ENCODE measurements at places on chromosomes 5 and 9.

DNA sequence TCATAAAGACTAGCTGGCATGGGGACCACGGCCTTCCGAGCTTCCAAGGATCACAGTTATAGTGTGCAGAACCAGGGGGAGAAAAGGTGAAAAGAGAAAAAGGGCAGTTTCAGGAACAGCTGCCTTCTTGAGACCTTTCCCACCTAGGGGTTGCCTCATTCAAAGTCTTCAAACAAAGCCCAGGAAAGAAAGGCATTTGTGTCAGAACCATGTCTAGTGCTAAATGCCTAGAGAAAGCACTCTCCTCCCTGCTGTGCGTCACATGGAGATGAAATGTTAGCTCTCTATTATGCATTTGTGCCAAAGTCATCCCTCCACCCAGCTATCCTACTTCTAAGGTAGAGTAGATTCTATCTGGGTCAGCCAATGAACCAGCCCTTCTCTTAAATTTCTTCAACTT is 1037.3 kb upstream of the WWC1 start:
- no peak for DNase-seq

- no peak for DNase-seq
These were observed 86.0 kb upstream of the PLPP1 start for GRCh38 chr5:55620766-55621160.

DNA sequence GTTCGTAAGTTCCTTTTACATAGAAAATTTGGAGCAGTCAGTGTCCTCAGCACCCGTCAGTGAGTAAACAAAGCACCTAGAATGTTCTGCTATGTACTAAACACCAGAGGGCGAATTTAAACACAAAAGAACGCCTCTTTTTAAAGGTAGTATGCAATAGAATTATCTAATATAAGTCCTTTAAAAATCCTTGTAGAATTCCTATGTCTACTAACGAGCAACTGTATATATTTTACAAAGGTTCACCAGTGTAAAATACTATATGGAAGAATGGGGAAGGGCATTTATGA is 499 bp upstream of the TMEM232 start:
- no peak for DNase-seq

- no peak for DNase-seq
These were observed 8.5 kb downstream of the AMBP start for GRCh38 chr9:114069476-114070187.

GRCh38 chr5:68315679-68316271 is 100.2 kb downstream of the PIK3R1 start:
- no peak for DNase-seq

GRCh38 chr5:150783422-150783928 is 4.9 kb downstream of the SMIM3 start:
- no peak for DNase-seq

DNA sequence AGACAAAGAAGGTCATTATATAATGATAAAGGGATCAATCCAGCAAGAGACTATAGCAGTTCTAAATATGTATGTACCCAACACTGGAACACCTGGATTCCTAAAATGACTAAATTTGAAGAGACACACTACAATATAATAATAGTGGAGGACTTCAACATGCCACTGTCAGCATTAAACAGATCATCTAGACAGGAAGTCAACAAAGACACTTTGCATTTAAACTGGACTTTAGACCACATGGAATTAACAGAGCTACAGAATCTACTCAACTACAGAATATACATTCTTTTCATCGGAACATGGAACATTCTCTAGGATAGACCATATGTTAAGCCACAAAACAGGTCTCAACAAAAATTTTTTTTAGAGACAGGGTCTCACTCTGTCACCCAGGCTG is 58.3 kb upstream of the TLX3 start:
- no peak for DNase-seq

DNA sequence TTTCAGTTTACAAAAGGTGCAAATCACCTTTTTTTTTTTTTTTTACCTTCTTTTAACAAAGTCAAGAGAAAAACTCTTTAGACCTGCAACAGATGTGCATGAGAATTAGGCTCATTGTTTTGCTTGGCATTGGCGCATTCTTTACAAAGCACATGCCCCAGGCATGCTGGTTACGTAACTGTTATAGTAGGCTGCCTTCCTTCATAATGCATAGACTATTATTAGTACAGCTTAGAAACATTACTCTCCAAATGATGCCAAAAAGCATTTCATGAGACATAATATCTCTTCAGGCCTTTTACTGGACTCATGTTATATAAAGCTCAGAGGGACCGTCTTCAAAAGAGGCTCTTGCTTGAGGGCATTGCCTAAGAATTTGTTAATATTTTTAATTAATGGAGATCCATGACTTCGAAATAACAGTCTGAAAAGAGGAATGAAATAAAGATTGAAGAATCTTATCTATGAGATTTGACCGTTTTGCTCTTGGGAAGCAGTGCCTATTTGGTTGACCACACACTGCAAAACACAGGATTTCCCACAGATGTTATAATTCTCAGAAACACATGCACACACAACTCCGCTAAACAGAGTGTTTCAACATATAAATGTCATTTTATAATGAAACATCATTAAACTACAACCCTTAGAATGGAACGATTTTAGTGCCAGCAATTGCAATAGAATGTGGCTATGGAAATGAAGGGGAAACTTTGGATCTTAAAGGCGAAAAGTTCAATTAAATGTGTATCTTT is 478.7 kb downstream of the PRR16 start:
- DNase-seq = no peak

DNA sequence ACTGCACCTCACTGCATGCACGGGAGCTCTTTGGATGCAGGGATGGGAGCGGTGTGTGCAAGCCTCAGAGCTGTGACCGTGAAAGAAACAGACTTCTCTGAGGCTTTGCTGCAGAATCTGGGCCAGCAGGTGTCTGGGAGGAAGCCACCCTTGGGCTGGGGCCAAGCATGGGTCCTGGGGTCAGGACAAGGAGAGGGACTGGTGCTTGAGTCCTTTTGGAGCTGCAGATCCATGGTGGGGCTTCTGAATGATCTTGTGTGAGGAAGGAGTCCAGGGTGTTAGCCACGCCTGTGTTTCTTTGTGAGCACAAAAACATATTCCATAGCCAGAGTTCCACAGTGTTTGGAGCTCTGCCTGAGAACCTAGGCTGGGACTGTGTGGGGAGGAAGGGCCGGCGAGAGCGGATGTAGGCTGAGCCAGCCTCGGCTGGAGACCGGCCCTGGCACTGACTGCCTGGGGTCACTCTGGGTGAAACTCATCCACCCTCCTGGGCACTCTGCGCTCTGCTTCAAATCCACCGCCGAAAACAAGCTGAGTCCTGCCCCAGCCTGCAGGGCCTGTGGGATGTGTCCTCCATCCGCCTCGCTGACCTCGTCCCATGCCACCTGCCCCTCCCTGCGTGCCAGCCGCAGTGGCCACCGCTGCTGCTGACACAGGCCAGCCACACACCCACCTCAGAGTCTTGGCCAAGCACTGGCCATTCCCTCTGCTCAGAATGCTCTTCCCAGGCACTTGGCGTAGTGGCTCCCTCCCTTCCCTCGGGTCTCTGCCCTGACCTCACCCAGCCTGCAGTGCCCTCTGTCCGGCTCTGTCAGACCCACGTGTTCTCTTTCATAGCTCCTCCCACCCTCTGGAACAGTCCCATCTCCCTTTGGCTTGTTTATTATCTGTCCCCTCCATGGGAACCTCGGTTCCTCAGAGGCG is 26.7 kb downstream of the ERGIC1 start:
- DNase-seq = no peak

GRCh38 chr5:92909602-92909962 is 671.4 kb downstream of the NR2F1-AS1 start:
- DNase-seq = peak; percentile 43

DNA sequence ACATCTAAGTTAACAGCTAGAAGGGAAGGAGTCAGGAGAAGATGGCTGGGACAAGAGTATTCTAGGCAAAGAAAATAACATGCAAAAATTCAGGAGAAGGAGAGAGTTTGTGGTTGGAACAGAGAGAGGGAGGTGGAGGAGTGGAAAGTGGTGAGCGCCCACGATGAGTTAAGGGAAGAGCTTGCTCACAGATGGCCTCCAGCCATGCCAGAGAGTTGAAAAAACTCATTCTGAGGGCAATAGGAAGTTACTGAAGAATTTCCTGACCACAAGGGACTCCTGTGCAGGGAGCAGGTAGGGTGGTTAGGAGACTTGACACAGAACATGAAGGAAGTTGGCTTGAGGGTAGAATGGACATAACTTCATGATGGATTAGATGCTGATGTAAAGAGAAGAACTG is 159.7 kb downstream of the DOCK2 start:
- no peak for DNase-seq

All from renal cortex interstitium (tissue), 15 donors.